HTR-8/SVneo (cell line): ENCODE measurements at places on chromosomes 7 and 10.

GRCh38 chr10:35928748-35929147 is 286.7 kb upstream of the FZD8 start:
- no peak for DNase-seq

GRCh38 chr7:117769085-117769484 is 104.2 kb downstream of the CTTNBP2 start:
- DNase-seq, result no peak

DNA sequence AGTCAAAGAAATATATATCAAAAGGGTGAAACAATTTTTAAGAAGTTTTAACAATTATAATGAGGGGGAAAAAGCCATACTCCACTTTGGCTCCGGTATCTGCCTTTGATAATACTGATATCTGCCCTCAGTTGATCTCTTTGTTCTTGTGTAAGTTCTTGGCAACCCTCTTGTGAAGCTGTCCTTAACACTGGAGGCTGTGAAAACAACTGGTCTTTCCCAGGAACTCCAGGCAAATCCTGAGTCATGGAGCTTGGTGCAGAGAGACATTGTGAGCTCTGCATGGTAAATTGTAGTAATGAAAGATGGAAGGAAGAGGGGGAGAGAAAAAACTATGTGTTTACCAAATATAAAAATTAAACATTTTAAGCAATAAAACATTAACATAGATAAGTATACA is 11.9 kb upstream of the ERVW-1 start:
- no peak for DNase-seq

DNA sequence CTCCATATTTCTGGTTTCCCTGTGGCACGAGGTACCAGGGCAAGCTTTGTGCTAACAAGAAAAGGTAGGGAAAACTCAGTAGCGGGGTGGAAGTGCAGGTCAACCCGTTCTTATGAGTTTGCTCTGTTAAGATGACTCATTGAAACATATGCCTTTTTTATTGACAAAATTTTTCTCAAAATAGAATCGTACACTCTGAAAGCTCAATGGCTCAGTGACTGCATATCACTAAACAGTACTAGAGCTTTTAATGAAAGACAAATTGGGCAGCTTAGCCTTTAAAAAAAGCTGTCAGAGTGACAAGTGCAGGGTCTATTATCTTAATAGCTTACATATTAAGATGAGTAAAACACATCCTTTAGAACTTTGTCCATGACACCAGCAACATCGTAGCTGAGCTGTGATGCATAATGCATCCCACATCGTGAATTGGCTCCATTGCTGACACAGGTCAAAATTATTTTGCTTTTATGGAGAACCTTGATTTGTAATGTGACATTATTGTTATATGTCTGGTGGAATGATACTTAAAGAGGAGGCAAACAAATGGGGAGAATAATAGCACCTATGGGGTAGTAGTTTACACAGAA is 264.4 kb downstream of the ETV1 start:
- DNase-seq, result no peak

GRCh38 chr10:110360857-110361474 is 56.2 kb upstream of the SMNDC1 start:
- DNase-seq, result no peak

- no peak for DNase-seq
Observed at GRCh38 chr10:48457949-48458661, 146.8 kb downstream of the ARHGAP22 start.

GRCh38 chr10:29736366-29737073 is 101.7 kb upstream of the SVIL start:
- DNase-seq, result peak; percentile 79

DNA sequence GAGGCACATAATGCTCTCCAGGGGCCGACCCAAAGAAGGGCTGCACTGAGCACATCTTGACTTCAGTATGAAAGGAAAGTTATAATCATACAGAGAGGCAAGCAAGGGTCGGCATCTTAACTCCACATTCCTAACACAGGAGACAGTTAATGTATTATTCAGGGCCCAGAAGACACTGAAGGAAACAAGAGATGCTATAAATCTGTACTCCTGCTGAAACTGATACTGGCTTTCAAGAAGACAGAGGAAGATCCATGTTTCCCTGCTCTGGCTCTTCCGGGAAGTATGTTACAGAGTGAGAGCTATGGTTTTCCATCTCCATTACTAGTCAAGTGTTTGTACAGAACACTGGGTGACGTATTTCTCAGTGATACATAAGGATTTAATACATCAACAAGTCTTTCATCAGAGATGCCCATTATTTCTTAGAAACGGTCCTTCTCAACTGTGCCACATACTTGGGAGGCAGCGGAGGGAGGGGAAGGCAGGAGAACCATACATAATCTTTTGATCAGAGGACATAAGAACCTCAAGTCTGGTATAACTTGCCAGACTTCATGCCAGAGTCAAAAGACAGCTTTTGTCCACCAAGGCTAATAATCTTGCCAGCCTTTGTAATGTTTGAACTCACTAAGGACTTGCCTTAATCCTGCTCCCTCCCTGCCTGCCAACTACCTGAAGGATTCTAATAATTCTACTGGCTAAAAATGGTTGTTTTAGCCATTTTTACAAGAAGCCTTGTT is 58.1 kb downstream of the ENO4 start:
- no peak for DNase-seq

- no peak for DNase-seq
Observed at GRCh38 chr10:79034271-79034876, 34.4 kb upstream of the ZMIZ1 start.

DNA sequence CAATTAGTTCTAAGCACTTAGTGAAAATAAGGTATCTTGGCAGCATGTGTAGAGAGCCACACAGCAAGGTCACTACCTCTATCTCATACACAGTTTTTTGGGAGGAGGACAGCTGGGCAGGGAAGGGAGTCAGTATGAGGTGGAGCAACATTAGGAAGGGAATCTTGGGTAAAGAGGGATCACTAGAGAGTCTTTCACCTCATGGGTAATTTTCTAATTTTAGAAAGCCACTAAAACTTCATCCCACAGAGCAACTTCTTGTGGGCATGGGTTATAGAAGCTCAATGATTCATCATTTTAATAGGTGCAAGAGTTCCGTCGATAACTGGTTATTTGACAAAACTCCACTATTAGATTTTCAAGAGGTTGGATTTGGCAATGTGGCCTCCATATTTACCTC is 2.5 kb downstream of the NRAP start:
- DNase-seq, result no peak

GRCh38 chr7:140653319-140654108 is 12.9 kb upstream of the DENND2A start:
- DNase-seq, result peak; percentile 71

DNA sequence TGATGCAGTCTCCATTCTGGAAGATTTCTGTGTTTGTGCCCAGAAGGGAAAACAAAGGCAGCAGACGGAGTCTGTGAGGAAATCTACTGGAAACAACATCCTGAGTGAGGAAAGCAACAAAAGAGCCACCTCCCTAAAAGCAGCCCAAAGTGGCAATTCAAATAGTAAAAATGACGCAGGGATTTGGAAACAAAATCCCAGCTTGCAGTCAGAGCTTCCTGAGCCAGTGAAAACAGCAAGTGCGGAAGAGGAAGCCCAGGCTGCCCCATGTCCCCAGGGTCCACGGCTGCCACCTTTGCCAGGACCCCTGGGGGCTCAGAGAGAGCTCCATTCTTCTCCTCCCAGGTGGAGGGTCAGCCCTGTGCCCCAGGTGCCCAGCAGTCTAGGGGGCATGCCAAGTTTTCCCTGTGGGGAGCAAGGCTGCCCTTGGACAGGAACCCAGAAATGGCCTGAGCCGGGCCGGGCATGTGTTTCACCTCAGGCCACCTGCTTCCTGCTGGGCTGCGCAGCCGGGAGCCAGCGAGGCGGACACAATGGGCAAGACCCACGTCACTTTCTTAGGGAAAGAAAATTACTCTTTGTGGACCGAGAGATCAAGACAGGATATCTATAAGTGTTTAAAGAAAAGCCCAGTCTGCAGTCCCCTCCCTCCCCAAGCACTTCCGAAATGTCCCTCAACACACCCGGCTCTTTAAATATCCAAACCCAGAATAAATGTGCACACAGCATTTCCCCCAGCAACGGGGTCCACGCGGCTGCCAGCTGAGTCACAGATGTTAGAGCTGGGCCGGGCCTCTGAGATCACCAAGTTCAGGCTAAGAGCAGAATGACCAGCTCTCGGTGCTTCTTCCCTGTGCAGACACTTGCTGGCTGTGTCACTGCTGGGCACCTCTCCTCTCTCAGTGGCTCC is 231.1 kb downstream of the ARHGAP12 start:
- DNase-seq, result no peak

DNA sequence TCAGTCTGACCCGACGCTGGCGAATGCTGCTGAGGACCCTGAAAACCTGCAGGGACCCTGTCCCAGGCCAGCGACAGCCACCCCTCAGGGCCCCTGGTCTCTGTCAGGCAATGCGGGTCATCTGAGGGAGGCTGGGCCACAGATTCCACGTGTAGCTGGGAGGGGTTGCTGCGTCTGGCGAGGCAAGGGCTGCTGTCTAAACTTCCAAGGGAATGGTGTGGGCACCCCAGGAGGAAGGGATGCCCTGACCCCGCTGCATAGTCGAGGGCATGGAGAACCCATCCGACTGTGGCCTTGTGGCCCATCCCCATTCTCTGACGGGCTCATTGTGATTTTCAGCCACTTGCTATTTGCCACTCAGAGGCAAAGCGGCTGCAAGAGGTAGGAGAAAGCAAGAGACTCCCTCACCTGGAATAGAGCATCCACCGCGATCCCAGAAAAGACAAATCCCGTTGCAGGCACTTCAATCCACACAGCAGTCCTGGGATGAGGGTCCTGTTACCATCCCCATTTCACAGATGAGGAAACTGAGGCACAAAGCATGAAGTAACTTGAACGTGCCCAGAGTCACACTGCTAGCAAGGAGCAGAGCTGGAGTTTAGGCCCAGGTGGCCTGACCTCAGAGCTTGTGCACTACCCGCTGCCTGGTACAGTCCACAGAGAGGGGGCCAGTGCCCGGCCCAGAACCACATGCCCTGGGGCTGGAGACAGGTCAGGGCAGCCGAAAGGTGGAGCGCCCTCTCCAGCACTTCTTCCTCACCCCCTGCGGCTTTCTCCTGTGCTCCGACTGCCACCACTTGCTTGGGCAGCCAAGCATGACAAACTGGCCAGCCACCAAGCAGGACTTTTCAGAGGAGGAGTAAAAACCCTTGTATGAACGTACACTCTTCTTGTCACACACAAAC is 163.8 kb upstream of the KLF14 start:
- no peak for DNase-seq

- DNase-seq, result no peak
Observed at GRCh38 chr10:15321431-15322341, 49.4 kb downstream of the FAM171A1 start.
